Psoas muscle (tissue), 8 donors: ENCODE measurements at places on chromosomes 7 and 10. TPM values are rescaled to one million over a fixed set of nuclear protein-coding genes. Genes with fewer than 3 reads are reported as not detected.

DNA sequence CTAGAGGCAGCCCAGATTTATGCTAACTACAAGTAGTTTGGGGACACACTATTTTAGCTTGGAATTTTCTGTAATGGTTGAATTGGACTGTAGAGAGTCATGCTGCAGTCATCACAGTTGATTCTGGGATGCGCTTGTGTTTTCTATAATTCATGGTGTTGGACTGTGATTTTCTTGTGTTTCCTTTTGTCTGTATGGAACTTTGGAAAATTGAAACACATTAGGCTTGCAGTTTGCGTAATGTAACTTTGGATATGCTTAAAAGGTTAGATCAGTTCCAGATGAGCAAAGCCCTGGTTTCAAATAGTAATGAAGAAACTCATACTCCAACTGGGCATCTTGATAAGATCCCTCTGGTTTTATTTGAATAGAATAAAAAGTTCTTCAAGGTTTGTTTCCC, 502.2 kb downstream of the ARL4A start:
- no peak overlapping the region for H3K4me3 ChIP-seq
- no peaks in the 10 kb centered on the region for H3K27me3 ChIP-seq

GRCh38 chr7:29893351-29893965, 87.2 kb downstream of the WIPF3 start:
- no peaks in the 10 kb centered on the region for H3K4me1 ChIP-seq
- H3K27ac ChIP-seq, result no peak overlapping the region
- peaks cover 74% of the 10 kb centered on the region for H3K36me3 ChIP-seq
- no peak overlapping the region for H3K4me3 ChIP-seq

- peaks cover 62% of the 10 kb centered on the region for H3K4me1 ChIP-seq
- no peaks in the 10 kb centered on the region for H3K27me3 ChIP-seq
- H3K36me3 ChIP-seq, result no peaks in the 10 kb centered on the region
- H3K27ac ChIP-seq, result peak overlapping the region; percentile 99
- DNase-seq, result no peak
Observed at GRCh38 chr10:75110006-75110632, 1.3 kb upstream of the SAMD8 start.

ANXA11 gene
- 295 TPM for total RNA-seq

EPO gene
- not detected for total RNA-seq

- DNase-seq, result no peak
- no peaks in the 10 kb centered on the region for H3K27me3 ChIP-seq
- H3K36me3 ChIP-seq, result no peaks in the 10 kb centered on the region
- no peak overlapping the region for H3K27ac ChIP-seq
Observed at GRCh38 chr10:97154781-97155180, 31.0 kb downstream of the SLIT1 start.

DNA sequence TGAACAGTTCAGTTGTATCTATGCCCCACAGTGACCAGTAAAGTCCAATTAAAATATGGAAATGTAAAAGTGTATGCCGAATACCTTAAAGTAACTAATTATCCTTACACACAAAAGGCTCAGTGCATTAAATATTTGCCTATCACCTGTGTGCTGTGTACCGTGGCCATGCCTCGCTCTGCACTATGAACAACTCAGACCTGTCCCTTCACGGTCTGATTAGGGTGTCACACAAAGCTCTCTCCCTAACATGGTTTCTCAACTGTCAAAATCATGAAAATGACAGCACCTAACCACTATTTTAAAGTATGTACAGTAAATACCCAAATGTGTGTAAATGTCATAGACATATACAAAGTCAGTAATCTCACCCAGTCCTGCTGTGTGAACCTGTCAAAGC, 43.1 kb downstream of the STK17A start:
- no peaks in the 10 kb centered on the region for H3K27me3 ChIP-seq
- H3K36me3 ChIP-seq, result no peaks in the 10 kb centered on the region
- H3K4me3 ChIP-seq, result no peak overlapping the region
- H3K4me1 ChIP-seq, result no peaks in the 10 kb centered on the region
- DNase-seq, result no peak
- H3K27ac ChIP-seq, result no peak overlapping the region

DNA sequence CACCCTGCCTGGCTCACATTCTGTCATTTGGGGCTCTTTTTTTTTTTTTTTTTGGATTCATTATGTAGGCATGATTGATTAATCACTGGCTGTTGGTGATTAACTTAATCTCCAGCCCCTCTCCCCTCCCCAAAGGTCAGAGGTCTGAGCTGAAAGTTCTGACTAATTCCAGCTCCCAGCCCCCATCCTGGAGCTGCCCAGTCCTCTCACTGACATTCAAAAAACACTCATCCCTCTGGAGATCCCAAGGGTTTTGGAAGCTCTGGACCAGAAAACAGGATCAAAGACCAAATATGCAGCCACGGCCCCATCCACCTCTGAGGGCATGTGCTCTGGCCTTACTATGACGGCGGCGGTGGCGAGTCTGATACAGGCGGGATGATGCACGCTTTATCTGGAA, 53.8 kb downstream of the RBM17 start:
- H3K27ac ChIP-seq, result peak overlapping the region; percentile 94
- no peak overlapping the region for H3K4me3 ChIP-seq
- DNase-seq, result no peak
- no peaks in the 10 kb centered on the region for H3K36me3 ChIP-seq

ADIRF gene
- total RNA-seq, result 19.1 TPM

- no peak overlapping the region for H3K27ac ChIP-seq
- H3K27me3 ChIP-seq, result no peaks in the 10 kb centered on the region
- no peak for DNase-seq
- no peaks in the 10 kb centered on the region for H3K4me1 ChIP-seq
- no peak overlapping the region for H3K4me3 ChIP-seq
Observed at GRCh38 chr7:123209786-123210185, 10.0 kb upstream of the SLC13A1 start.

PDE6C gene
- not detected for total RNA-seq

DNA sequence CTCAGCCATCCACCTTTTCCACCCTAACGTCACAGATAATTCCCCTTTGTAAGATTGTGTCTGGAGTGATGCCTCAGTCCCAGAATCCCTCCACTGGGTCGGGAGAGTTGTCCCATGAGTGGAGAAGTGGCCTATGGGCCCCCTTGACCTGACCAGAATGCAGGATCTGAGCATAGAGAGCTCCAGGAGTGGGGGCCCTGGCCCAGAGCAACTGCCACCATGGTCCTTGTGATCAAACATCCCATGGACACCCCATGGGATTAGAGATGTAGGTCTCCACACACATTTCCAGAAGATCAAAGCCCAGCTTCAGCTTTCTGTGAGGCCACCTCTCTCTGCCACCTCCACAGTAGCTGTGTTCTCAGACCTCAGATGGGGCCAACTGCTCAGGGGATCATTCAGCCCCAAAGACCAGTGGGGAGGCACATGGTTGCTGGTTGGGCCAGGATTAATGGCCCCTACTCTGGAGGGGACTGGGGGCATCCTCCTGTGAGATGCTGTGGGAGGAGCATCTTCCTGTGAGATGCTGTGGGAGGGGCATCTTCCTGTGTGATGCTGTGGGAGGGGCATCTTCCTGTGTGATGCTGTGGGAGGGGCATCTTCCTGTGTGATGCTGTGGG, 28.5 kb upstream of the DPYSL4 start:
- H3K36me3 ChIP-seq, result peaks cover 6% of the 10 kb centered on the region
- H3K27ac ChIP-seq, result no peak overlapping the region
- H3K4me1 ChIP-seq, result peaks cover 14% of the 10 kb centered on the region
- H3K27me3 ChIP-seq, result no peaks in the 10 kb centered on the region

DNA sequence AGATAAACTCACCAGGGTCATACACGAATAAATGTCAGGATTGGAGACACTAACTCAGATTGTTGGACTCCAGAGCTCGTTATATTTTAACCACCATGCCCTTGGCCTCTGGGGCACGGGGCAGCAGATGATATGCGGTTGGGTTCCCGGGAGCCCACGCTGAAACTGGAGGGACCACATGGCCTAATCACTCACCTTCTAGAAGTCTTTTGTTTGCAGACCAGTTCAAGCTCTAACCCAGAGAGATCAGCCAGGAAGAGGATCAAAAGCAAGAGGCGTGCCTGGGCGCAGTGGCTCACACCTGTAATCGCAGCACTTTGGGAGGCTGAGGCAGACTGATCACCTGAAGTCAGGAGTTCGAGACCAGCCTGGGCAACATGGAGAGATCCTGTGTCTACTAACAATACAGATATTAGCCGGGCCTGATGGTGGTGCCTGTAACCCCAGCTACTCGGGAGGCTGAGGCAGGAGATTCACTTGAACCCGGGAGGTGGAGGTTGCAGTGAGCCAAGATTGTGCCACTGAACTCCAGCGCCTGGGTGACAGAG, 42.6 kb upstream of the ECHDC3 start:
- DNase-seq, result no peak
- H3K27me3 ChIP-seq, result no peaks in the 10 kb centered on the region
- H3K27ac ChIP-seq, result no peak overlapping the region
- H3K36me3 ChIP-seq, result no peaks in the 10 kb centered on the region

GRCh38 chr10:110919349-110919931, at the start of gene SHOC2:
SHOC2 (plus strand) TSS chr10:110919604; CDS start chr10:110964359, 44,755 bp downstream.
- peaks cover 50% of the 10 kb centered on the region for H3K4me1 ChIP-seq
- no peaks in the 10 kb centered on the region for H3K36me3 ChIP-seq
- H3K4me3 ChIP-seq, result peak within 1 kb of the TSS; percentile 85
- peak; percentile 99 for DNase-seq
- H3K27ac ChIP-seq, result peak within 1 kb of the TSS; percentile 97

MNX1 gene
- not detected for total RNA-seq

DNA sequence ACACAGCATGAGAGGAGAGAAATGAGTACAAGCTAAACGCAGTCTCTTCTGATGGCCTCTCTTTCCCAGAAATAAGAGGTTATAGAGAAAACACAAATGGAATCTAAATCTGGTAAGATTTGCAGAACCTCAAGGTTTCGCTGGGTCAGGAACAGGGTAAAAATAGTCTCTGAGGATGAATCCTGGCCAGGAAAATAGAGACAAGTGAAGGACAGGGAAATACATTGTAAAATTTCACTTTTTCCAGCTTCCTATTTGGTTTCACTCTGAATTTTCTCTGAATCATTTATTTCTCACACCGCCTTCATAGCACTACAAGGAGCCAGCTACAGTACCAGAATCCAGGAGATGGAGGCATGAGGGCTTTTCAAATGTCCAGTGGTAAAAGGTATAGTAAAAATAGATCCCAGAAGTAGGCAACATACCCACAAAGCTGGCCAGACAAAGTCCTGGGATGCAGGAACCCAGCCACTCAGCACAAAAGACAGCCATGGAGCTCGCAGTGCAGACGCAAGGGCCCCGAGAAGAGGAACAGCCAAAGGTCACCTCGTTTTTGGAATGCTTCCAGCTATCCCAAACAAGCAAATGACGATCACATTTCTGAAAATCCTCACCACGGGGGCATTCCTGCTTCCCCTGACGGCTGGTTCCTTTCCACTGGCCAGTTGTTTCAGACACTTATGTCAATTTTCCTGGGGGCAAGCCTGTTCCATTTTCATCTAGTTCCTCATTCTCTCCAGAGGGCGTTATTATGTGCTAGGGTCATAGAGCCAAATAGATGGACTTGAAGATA, 21.5 kb upstream of the IKZF1 start:
- DNase-seq, result no peak
- no peaks in the 10 kb centered on the region for H3K36me3 ChIP-seq
- no peaks in the 10 kb centered on the region for H3K27me3 ChIP-seq
- no peaks in the 10 kb centered on the region for H3K4me1 ChIP-seq
- H3K4me3 ChIP-seq, result no peak overlapping the region
- no peak overlapping the region for H3K27ac ChIP-seq

GRCh38 chr10:130159192-130159794, 23.1 kb downstream of the GLRX3 start:
- H3K27ac ChIP-seq, result no peak overlapping the region
- H3K36me3 ChIP-seq, result peaks cover 11% of the 10 kb centered on the region
- H3K27me3 ChIP-seq, result no peaks in the 10 kb centered on the region
- H3K4me1 ChIP-seq, result no peaks in the 10 kb centered on the region

GRCh38 chr7:92747041-92747835, 89.1 kb downstream of the CDK6 start:
- no peaks in the 10 kb centered on the region for H3K4me1 ChIP-seq
- no peaks in the 10 kb centered on the region for H3K36me3 ChIP-seq
- H3K27ac ChIP-seq, result no peak overlapping the region

TRIP6 gene
- 6.2 TPM for total RNA-seq

GRCh38 chr7:92255308-92255707, 9.5 kb downstream of the ANKIB1 start:
- no peaks in the 10 kb centered on the region for H3K36me3 ChIP-seq
- no peak overlapping the region for H3K27ac ChIP-seq
- DNase-seq, result no peak
- H3K4me1 ChIP-seq, result peaks cover 28% of the 10 kb centered on the region
- H3K27me3 ChIP-seq, result no peaks in the 10 kb centered on the region

ADAM22 gene
- 0.42 TPM for total RNA-seq

GRCh38 chr7:139886899-139887298, 57.8 kb downstream of the TBXAS1 start:
- no peaks in the 10 kb centered on the region for H3K27me3 ChIP-seq
- H3K4me3 ChIP-seq, result no peak overlapping the region
- H3K36me3 ChIP-seq, result no peaks in the 10 kb centered on the region
- no peaks in the 10 kb centered on the region for H3K4me1 ChIP-seq
- H3K27ac ChIP-seq, result no peak overlapping the region

AKR1C3 gene
- 47.4 TPM for total RNA-seq

- H3K4me3 ChIP-seq, result peak overlapping the region; percentile 53
- no peaks in the 10 kb centered on the region for H3K27me3 ChIP-seq
- H3K4me1 ChIP-seq, result peaks cover 26% of the 10 kb centered on the region
- DNase-seq, result no peak
- no peak overlapping the region for H3K27ac ChIP-seq
- no peaks in the 10 kb centered on the region for H3K36me3 ChIP-seq
Observed at GRCh38 chr10:27713941-27714340, 31.7 kb downstream of the MKX start.

DNA sequence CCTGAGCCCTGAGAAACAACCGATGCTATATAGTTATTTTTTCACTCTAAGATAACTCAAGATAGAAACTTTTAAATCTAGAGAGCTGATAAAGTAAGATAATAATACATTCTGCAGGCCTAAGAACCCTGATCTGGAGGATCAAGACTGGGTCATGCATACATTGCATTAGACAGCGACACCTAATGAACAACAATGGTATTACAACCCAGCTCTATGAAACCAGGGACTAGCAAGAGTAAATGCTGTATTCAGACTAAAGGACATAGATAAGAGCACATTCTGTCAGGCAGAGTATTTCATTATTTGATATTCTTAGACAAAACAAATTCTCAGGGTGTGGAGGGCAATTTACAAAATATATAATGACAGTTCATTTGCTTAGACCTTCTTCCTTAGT, 148.6 kb downstream of the GRK5 start:
- no peak overlapping the region for H3K4me3 ChIP-seq
- no peaks in the 10 kb centered on the region for H3K36me3 ChIP-seq
- DNase-seq, result no peak
- H3K27ac ChIP-seq, result no peak overlapping the region

- no peak for DNase-seq
- H3K27me3 ChIP-seq, result no peaks in the 10 kb centered on the region
- no peak overlapping the region for H3K27ac ChIP-seq
- no peaks in the 10 kb centered on the region for H3K4me1 ChIP-seq
- H3K4me3 ChIP-seq, result no peak overlapping the region
- H3K36me3 ChIP-seq, result no peaks in the 10 kb centered on the region
Observed at GRCh38 chr7:90484706-90485105, 15.3 kb downstream of the PTTG1IP2 start.

DNA sequence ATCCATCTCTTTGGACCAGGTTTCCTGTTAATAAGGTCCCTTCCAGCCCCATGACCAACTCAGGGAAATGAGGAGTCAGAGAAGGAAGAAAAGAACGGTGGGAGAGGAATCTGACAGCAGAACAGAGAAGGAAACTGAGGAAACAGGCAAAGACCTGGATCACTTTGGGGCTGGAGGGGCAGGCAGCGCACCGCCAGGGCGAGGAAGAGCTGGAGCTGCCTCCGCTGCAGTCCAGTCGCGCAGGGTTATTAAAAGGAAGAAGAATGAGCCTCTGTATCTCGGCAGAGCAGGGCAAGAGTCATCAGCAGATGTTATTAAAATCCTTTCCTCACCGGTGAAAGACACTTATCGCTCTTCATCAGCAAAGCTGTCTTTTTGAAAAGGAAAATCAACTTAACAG, 37.7 kb upstream of the R3HCC1L start:
- DNase-seq, result no peak
- peaks cover 7% of the 10 kb centered on the region for H3K27me3 ChIP-seq
